ENCODE measurements at places on chromosomes 1 and 21.

- DNase-seq = no peak
These were observed 1.1 kb upstream of the GUCA2A start for GRCh38 chr1:42165511-42166210.

DNA sequence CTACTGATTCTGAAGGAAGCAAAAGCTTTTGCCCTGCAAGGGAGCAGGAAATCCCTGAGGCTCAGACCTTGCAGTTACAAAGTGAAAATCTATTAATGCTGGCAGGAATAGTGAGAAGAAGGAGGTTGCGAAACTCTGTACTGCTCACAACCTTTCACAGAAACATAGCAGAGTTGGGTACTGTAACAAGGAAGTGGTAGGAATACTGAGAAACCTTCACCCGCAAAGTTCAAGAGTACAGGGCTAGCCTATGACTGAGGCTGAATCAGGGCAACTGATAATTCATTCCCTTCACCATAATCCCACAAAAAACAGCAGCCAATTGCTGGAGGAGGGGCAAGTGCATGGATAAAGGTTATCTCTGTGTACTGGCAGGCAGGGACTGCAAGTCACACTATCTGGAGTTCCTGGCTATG is 23.9 kb upstream of the KCTD3 start:
- DNase-seq = peak; percentile 95

DNA sequence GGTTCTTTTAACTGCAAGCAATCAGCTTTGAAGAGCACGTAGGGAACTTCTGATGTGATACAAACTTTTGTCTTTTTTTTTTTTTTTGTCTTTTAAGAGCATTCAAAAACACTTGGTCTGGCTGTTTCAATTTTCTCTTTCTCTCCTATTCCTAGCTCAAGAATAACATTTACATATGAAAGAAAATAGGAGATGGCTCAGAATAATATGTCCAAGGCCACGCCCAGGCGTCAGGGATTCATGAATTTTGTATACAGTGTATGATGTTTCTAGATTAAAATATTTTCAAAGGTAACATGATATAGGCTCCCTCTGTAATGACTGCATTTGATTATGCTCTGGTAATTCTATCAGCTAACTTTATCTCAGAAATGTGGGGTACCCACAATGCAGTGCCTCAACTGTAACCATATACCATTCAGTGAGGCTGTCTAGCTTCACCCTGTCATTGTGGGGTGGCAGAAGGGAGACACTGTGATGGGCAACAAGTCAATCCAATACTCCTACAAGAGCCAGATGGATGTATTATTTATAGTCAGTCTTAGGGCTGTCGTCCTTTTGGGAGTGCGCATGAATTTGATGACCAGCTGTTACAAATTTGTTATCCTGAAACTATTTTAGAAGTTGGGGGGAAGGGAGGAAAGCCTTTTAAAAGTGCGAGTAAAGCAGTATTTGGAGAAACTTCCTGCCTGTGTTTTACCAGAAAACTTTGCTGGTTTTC is 1.5 kb upstream of the AKNAD1 start:
- no peak for DNase-seq

DNA sequence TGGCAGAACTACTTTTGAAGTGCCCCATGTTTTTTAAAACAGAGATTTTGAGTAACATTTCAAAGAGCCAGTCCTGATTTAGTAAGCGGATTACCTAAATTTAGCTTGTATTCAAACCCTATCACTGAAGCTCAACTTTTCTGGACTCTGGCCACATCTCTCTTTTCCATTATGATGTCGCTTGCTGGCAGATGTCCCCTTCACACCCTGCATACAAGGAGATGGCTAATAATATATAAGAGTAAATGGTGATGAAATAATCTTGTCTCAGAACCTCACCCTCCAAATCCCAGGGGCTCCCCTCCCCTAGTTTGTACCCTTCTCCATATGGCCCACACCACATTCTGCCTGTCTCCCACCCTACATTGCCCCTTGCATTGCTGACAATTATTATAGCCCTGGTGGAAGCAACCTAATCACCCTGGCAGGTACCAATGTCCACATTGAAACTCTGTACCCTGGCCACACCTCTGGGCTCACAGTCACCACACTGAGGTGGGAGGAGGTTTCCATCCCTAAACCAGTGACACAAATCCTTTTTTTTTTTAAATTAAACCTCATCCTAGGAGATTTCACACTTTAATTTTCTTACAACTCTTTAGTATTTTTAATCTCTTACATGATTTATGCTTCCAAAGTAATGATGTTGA is 106.0 kb upstream of the SYT6 start:
- no peak for DNase-seq

GRCh38 chr1:1550591-1551432 is 10.4 kb upstream of the TMEM240 start:
- DNase-seq = peak; percentile 32

- peak; percentile 39 for DNase-seq
These were observed 998.0 kb upstream of the B3GALT2 start for GRCh38 chr1:194184425-194184824.

DNA sequence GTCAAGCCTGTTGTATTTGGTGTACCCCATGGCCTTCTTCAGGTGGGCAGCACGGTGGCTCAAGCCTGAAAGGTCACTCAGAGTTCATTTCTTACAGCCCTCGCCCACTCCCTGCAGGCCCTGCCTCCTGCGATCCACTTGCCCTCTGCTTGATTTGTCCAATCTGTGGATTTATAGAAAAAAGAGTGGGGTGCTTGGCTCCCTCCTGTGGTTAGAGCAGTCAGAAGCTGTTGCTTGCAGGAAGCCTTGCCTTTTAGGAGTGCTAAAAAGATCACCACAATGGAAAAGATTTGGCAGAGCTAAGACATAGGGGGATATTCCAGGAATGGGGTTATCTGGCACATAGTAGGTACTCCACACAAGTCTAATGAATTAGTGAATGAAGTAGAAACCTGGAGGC is 108.0 kb upstream of the TRABD2B start:
- DNase-seq = peak; percentile 40

- DNase-seq = no peak
These were observed 15.9 kb downstream of the LYPD8 start for GRCh38 chr1:248739572-248740205.
